ENCODE measurements at places on chromosomes 4 and X. TPM values are rescaled to one million over a fixed set of nuclear protein-coding genes. Genes with fewer than 3 reads are reported as not detected.

LRP2BP gene
- 2.6 TPM for total RNA-seq

PNMA6F gene
- not detected for total RNA-seq

DNA sequence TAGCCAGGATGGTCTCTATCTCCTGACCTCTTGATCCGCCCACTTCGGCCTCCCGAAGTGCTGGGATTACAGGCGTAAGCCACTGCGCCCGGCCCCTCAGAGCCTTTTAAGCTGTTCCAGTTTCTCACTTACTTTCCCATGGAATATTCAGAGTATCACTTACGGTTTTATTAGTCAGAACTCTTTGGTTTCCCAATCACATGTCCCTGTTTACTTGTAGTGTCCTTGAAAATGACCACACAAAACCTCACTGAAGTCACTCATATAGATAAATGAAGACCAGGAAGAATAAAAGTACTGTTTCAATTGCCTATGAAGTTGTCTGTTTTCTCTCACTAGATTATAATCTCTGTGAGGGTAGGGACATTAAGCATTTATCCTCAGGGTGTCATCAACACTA is 217.2 kb upstream of the HCCS start:
- DNase-seq, result no peak

JAKMIP1 gene
- total RNA-seq, result not detected

MAGEE2 gene
- not detected for total RNA-seq

DNA sequence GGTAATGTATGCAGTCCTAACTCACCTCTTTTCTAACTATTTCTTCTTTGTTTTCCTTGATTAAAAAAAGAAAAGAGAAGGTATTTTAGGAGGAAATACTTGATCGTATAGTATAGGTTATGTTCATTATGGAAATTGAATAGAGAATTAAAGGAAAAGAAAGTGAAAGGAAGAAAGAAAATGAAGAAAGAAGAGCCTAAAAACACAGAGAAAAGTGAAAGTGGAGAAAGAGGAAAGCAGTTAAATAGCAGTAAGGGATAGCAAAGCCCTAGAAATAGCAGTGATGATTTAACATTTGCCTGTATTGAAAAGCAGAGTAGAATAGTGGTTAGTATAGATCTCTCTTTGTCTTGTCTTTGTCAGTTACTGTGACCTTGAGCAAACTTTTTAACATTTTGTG is 37.0 kb downstream of the MRPL1 start:
- DNase-seq, result no peak

NLRP2B gene
- total RNA-seq, result not detected

DNA sequence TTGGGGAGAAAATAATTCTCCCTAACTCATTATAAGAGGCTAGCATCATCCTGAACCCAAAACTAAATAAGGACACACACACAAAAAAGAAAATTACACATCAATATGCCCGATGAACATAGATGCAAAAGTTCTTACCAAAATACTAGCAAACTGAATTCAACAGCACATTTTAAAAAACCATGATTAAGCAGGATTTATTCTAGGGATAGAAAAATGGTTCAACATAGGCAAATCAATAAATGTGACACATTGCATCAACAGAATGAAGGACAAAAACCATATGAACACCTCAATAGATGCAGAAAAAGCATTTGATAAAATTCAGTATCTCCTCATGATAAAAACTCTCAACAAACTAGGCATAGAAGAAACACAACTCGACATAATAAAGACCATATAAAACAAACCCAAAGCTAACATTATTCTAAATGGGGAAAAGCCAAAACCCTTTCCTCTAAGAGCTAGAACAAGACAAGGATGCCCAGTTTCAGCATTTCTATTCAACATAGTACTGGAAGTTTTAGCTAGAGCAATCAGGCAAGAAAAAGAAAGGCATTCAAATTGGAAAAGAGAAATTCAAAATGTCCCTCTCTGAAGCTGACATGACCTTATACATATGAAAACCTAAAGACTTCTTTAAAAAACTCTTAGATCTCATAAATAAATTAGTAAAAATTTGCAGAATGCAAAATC is 200.9 kb downstream of the NKX6-1 start:
- no peak for DNase-seq

DNA sequence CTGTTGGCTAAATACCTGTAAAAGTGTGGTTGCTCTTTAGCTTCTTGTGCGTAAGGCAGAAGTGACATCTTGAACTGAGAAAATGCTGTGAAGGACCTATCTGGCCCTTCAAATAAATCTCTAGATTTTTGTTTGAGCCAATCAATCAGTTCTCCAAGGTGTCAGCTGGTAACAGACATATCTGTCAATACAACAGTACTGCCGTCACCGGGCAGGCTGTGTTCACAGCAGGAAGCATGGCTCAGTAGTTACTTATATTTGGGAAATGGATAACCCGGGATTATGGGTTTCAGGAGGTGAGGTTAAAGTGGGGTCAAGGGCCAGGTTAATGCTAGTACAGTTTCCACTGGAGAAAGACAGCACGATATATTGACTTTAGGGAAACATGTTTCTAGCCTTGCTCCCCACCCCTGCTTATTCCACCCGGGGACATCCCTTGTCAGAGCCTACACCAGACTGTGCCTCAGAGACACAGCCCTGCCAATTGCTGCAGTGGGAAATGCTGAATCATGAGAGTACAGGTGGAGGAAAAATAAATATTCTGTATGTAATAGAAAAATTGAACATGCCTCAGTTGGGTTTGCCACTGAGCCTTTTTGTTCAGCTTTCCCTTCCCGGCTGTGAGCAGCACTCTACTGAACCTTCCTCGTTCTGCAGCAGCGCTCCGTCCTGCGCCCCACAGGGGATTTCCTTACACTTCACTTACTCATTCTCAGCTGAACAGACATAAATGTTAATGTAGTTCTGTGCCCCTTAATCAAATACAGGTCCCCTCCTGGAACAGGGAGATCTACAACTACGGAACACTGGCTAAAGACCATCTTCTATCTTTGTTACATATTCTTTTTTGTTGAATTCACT is 121.1 kb downstream of the MGST2 start:
- DNase-seq, result no peak

MFAP3L gene
- total RNA-seq, result 3.6 TPM

GRCh38 chr4:186255122-186255521 is 10.9 kb upstream of the F11 start:
- no peak for DNase-seq

GRCh38 chr4:107650251-107650650 is 69.8 kb downstream of the PAPSS1 start:
- DNase-seq, result no peak

GRCh38 chr4:16124232-16124631 is 40.4 kb upstream of the PROM1 start:
- DNase-seq, result no peak

- no peak for DNase-seq
These were observed 38.0 kb upstream of the GATB start for GRCh38 chr4:151798678-151799416.

DNA sequence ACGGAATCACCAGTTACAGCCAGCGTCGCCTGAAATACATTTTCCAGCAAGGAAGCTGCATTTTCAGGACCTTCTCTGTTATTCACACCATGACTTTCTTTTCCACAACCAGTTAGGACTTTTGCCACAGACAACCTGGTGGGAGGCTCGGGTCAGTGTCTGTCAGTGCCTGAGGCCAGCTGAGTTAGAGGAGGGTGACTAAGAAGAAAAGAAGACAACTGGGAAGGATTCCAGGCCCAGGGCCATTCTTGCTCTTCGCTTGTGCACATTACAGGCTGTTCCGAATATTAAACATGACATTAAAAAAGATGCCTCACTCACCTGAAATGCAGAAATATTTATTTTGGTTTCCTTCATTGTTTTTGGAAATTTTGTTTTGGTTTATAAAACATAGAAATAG is 21.4 kb upstream of the CENPU start:
- no peak for DNase-seq

GRCh38 chr4:185966997-185967775 is 101.8 kb upstream of the TLR3 start:
- DNase-seq, result no peak

SLITRK4 gene
- total RNA-seq, result 0.38 TPM

- DNase-seq, result no peak
These were observed 247.2 kb upstream of the MTMR8 start for GRCh38 chrX:64642482-64642881.

- no peak for DNase-seq
These were observed 33.3 kb upstream of the TMEM184C start for GRCh38 chr4:147583876-147584275.

SORBS2 gene
- total RNA-seq, result 819 TPM

GRCh38 chr4:166043801-166044200 is 170.8 kb downstream of the TLL1 start:
- no peak for DNase-seq

GRCh38 chrX:86121916-86122315 is 26.3 kb upstream of the DACH2 start:
- DNase-seq, result no peak

ARHGAP36 gene
- total RNA-seq, result not detected

DNA sequence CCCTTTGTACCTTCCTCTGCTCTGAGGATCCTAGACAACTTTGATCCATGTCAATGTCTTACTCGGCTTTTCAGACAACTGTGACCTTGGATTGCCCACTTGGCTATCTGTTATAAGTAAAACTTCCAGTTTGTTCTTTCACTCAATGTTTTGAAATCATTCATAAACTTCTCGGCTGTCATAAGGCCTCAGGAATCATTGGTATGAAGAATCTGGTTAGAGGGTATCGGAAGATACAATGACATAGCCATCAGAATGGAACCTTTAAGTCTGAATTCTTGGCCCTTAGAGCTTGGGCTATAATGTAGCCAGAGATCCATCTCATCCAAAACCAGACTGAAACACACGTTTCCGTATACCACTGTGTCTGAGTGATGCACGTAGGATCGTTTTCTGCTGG is 59.0 kb upstream of the WDR1 start:
- DNase-seq, result no peak

DNA sequence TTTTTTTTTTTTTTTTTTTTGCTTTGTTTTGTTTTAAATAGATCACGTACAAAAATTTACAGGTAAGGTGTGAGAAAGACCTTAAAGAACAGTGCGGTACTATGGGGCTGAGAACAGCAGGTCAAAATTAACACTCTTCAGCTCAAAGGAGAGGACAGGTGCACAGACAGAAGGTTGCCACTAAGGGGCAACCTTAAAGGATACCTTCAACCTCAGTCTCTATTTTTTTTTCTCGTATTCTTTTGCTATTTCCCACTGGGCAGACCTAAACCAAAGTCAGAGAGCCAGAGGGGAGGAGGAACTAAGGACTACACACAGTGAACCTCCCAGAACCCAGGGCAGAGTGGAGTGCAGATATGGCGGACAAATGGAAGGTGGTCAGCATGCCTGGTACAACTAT is 1984.3 kb upstream of the IGFBP7 start:
- DNase-seq, result no peak

ARMCX4 gene
- total RNA-seq, result 4.6 TPM

DNA sequence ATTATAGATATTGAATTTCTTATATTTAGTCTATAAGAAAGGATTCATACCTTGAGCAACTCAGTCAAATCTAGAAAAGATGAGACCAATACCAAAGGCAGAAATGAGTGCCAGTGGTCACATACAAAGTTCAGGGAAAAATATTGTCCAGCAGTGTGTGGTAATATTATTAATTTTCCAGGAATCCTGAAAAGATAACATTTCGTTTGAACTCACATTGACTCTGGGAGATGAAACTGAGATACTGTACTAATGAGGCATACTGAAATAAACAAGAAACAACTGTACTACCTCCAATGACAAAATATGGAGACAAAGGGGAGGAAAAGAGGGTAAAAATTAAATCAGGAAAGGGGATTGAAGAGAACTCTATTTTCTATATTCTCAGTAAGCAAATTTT is 212.4 kb downstream of the TRAM1L1 start:
- DNase-seq, result no peak

DSPP gene
- total RNA-seq, result not detected

- DNase-seq, result no peak
These were observed 18.8 kb downstream of the PRRG1 start for GRCh38 chrX:37367946-37368345.

- DNase-seq, result peak; percentile 44
These were observed at the start of gene NMU for GRCh38 chr4:55635741-55636655. NMU (minus strand) TSS chr4:55636298; CDS start chr4:55636192, 106 bp downstream.

- DNase-seq, result no peak
These were observed 26.8 kb downstream of the DAPP1 start for GRCh38 chr4:99843413-99843812.

DNA sequence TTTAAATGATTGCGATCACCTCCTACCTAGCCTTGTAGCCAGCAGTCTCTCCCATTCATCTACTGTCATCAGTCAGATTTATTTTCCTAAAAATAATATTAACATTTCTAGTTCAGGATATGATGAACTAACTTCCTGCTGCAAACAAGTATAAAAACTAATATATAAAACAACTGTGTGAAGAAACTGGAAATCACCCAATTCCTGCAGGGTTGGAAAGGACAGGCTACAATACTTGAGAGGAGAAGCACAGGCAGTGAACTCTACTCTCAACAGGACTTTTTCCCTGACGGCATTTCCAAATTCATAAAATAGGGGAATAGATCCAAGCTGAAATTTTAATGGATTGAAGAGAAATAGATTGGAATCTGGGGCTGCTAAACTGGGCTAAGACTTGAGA is 14.2 kb upstream of the BBS12 start:
- DNase-seq, result no peak

TBX22 gene
- total RNA-seq, result not detected

CXCL8 gene
- not detected for total RNA-seq

DNA sequence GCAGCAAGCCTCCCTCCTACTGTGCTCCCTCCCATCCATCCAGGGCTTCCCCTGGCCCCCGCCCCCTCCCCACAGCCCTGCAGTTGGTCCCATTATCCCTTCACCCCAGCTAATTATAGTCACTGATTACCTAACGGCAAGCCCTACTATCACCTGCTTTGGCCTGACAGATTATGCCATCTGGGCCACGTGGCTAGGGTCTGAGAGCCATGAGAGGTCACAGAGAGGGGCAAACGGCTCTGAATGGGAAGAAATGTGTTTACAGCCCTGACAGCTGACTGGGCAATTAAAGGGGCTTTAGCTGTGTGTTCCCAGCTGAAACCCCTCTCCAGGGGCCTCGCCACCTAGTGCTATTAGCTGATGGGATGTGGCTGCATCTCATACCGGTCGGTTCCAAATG is 134.4 kb upstream of the CPEB2 start:
- no peak for DNase-seq

DNA sequence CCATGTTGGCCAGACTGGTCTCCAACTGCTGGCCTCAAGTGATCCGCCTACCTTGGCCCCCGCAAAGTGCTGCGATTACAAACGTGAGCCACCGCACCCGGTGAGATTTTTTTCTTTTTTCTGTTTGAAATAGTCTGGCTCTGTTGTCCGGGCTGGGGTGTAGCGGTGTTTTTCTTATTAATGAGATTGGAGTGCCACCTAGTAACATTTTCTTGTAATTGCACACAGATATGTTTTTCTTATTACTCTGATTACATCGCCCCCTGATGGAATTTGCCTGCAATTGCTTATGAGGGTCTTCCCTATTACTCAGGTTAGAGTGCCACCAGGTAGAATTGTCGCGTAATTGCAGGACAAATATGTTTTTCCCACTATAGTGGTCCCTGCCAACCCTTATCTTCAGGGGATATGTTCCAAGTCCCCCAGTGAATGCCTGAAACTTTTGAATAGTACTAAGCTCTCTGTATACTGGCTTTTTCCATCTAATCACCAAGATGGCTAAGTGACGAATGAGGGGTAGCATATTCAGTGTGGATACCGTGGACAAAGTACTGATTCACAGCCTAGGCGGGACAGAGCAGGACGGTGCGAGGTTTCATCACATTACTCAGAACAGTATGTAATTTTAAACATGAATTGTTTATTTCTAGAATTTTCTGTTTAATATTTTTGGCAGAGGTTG is 8.6 kb upstream of the PDHA1 start:
- no peak for DNase-seq

RTL9 gene
- total RNA-seq, result 0.35 TPM

Data from Right ventricle myocardium superior (tissue), 1 donor.